ENCODE measurements at places on chromosomes 3 and 15.

GRCh38 chr15:43795997-43796396 is 3.9 kb downstream of the SERF2 start:
- peak; percentile 8 for DNase-seq

DNA sequence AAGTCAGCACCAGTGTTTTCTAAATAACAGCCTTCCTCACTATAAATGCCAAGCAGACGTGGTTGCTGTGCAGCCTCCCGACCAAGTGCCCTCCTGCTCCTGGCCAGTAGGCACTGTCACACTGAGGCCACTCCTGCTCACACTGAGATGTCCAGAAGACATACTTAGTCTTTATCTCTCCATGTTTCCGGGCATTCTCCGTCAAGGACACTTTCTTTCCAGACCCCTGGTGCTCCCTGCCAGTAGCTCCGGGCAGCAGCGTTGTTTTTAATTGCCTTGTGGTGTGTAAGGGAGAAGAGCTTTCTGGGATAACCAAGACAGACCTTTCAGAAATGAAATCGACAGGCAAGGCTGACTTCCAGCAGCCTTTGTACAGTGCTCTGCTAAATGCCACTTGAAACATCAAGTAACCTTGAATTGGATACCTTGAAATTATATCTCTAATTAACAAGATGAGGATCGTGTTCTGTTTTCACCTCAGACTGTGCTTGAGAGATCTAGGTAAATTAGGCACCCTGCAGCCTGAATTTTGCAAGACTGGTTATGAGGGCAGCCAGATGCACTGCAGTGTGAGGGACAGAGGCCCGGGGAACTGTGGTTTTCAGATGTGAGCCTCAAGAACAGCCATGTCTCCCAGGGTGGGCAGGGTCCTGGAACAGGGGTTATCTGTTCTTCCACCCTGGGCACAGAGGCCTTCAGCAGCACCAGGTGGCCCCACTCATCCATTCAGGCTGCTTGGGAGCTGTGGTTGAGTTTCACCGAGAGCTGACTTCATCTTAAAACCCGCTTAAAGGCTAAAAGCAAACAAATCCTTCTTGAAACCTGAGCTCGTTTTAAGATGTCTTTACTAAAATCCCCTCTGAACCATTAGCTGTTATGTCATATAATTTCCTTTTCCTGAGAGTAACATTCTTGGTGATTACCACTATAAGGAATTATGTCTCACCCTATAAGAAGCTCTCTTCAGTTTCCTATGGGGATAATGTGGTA is 105.5 kb upstream of the IL12A start:
- peak; percentile 77 for DNase-seq

DNA sequence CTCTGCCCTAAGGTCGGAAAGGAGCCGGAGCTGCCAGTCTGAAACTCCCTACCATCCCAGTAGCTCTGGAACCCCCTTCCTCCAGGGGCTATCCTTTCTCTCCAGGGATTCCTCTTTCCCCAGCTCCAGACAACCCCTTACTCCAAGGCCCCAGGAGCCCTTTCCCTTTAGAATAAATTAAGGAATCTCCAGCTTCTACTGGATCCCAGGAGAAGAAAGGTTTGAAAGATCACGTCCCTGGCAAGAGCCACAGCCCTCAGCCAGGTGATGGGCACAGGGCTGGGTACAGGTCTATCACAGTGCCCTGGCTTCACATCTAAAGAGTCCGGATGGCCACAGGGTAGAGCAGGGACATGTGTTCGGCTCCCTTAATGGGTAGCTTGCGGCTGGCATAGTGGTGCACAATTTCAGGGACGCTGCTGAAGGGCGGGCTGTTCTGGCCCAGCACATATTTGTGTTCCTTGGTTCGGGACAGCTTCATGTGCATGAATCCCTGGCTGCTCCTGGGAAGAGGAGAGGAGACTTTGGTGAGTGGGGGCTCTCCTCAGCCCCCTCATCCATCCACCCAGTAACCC is 20.0 kb downstream of the SHF start:
- peak; percentile 33 for DNase-seq

DNA sequence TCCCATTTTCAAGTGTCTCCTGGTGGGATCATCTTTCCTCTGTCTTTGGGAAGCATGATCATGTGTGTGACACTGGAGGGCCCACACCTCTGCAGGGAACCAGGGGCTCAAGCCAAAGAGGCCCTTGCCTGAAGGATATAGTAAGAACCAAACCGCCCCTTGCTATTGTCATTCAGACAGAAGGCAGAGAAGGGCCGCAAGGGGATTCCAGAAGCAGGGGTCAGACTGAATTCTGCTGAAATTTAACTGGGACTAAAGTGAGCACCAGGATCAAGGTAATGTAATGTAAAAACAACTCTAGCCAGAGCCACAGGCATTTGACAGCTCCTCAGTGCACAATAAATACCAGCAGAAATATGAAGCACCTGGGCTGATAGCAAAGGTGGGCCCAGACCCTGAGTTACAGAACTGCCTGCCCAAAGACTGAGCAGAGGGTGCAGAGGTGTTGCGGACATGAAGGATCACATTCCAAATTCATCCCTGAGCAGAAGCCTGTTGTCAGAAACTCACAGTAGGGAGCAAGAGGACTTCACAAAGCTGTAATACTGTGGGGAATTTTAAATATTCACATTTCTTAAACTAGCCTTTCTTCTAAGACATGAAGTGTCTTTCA is 46.0 kb upstream of the RASGRF1 start:
- no peak for DNase-seq

GRCh38 chr3:188722963-188723362 is 448.8 kb upstream of the TPRG1 start:
- DNase-seq: no peak

GRCh38 chr3:6732807-6733206 is 128.1 kb upstream of the GRM7 start:
- no peak for DNase-seq

GRCh38 chr3:111802163-111802625 is 56.9 kb upstream of the PHLDB2 start:
- DNase-seq: no peak

DNA sequence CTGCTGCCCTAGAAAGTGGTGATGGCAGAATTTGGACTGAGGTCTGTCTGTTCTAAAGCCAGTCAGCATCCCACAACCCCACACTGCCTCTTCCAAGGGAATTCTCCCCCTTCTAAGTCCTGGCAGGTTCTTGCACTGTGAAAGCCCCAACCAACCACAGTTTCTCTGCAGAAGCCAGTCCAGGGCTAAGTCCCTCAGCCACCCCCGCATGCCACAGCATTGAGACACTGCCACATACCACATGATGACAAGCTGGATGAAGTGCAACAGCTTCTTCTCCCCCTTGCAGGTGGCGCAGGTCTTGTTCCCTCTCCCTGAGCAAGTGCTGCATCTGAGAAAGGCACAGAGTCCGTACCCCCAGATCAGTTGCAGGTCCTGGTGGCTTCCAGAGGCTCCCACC is 18.6 kb downstream of the SSUH2 start:
- no peak for DNase-seq

- DNase-seq: no peak
These were observed 93.1 kb downstream of the ARHGEF26 start for GRCh38 chr3:154214306-154214705.

GRCh38 chr3:175270866-175271265 is 411.7 kb downstream of the NAALADL2 start:
- DNase-seq: no peak

DNA sequence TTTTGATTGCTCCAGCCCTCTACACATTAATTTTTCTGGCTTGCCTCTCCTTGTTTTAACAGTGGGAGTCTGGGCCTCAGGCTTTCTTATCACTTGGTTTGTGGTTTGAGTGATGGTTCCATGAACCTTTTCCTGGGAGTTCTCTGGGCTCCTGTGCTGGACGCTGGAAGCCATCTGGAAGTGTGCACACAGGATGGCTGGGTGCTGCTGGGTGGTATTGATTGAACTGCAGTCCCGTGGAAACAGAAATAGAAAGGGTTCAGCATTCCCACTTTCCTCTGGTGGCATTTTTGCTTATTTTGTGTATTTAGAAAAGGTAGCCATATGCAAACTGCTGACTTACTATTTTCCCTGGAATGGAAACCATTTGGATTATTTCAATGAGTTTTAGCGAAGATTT is 25.6 kb downstream of the MITF start:
- DNase-seq: no peak

DNA sequence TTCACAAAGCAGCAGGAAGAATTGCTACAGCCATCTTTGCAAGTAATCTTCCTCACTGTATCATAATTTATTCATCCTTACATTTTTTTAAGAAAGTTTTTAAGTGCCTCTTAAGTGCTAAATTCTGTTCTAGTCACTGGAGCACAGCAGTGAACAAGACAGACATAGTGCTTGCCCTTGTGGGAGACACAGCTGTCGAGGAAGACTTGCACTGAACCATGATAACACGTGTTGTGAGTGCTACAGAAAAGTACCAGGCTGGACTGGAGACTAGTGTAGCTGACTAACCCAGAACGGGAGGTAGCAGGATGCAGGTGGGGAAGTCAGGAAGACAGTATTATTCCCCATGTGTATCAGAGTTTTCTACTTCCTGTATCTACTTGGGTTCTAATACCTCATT is 300.6 kb downstream of the TBL1XR1 start:
- DNase-seq: no peak

- no peak for DNase-seq
These were observed 140.9 kb downstream of the CHSY1 start for GRCh38 chr15:101110681-101111569.

DNA sequence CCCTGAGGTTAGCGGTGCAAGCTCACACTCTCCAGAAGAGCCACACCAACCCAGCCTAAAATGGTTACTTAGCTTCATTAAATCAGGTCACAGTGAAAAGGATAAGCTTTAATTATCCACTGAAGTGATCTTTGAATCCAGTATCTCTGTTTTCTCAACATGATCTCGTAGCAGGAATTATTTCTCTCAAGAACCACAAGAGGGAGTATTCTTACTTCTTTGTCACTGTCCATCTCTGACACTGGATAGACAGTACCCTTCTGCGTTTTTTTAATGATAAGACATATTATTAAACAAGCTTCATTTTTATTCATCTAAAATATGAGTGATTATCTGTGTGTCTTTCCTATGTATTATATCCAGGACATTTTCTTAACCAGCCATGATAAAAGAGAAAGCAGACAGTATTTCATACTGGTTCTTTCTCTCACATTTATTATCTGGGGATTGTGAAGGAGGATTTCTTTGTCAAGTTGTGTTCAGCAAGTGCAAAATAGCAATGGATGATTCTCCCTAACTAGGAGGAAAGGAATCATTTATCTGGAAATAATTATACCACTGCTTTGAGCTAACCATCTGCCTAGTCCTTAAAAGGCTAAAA is 105.4 kb upstream of the CCDC54 start:
- DNase-seq: peak; percentile 64

Data from G401 (cell line).